Activated naive CD4-positive, alpha-beta T cell treated with anti-CD3 and anti-CD28 coated beads, Interleukin-2, amount 10 ng/mL, durations not matched to agents 5 hours and 36 hours (primary cell): ENCODE measurements at places on chromosomes 1 and 21. TPM values are rescaled to one million over a fixed set of nuclear protein-coding genes. Genes with fewer than 3 reads are reported as not detected.

The RXRG gene
- not detected for total RNA-seq

The KCNAB2 gene
- 255 TPM for total RNA-seq

The A3GALT2 gene
- total RNA-seq: not detected

The DBT gene
- total RNA-seq: 10.7 TPM

The OR10T2 gene
- total RNA-seq: not detected

The UMODL1 gene
- 0.20 TPM for total RNA-seq

The GOLT1A gene
- not detected for total RNA-seq

The LINGO4 gene
- 0.10 TPM for total RNA-seq

The KISS1 gene
- not detected for total RNA-seq

The PLEKHA6 gene
- not detected for total RNA-seq

The PEAR1 gene
- 0.31 TPM for total RNA-seq

The ZNF683 gene
- total RNA-seq: not detected

The CFHR4 gene
- total RNA-seq: not detected

The KCND3 gene
- not detected for total RNA-seq

The CTSE gene
- not detected for total RNA-seq

The PTPN14 gene
- total RNA-seq: 0.28 TPM

The OLIG2 gene
- not detected for total RNA-seq

The OR2T33 gene
- total RNA-seq: not detected

The USP21 gene
- total RNA-seq: 31.2 TPM

The NUP210L gene
- total RNA-seq: 0.10 TPM

The TNFSF4 gene
- total RNA-seq: 3.1 TPM

The LCE1F gene
- total RNA-seq: not detected

The OR6N1 gene
- not detected for total RNA-seq

The C21orf91 gene
- 47.6 TPM for total RNA-seq

The RIPPLY3 gene
- total RNA-seq: not detected

The PRAMEF25 gene
- not detected for total RNA-seq

The ELK4 gene
- total RNA-seq: 98.1 TPM

The FAM167B gene
- total RNA-seq: 0.67 TPM

The SYT14 gene
- total RNA-seq: not detected

The C1orf185 gene
- total RNA-seq: not detected

The CERS2 gene
- total RNA-seq: 153 TPM

The ZZZ3 gene
- 34.6 TPM for total RNA-seq

The NT5C1A gene
- not detected for total RNA-seq
